T follicular helper cell (primary cell): ENCODE measurements at places on chromosomes 7 and 10.
A peak's percentile ranks its signal among the peaks of the same experiment; 100 is the strongest.

GRCh38 chr10:3239066-3239919, 66.7 kb upstream of the PITRM1 start:
- peak; percentile 61 for DNase-seq

- no peak for DNase-seq
Observed at GRCh38 chr10:45589868-45590267, 82.7 kb downstream of the ZFAND4 start.

GRCh38 chr10:5692461-5693358, 8.1 kb downstream of the TASOR2 start:
- peak; percentile 48 for DNase-seq

- DNase-seq, result no peak
Observed at GRCh38 chr7:146002431-146003078, 114.0 kb upstream of the CNTNAP2 start.

DNA sequence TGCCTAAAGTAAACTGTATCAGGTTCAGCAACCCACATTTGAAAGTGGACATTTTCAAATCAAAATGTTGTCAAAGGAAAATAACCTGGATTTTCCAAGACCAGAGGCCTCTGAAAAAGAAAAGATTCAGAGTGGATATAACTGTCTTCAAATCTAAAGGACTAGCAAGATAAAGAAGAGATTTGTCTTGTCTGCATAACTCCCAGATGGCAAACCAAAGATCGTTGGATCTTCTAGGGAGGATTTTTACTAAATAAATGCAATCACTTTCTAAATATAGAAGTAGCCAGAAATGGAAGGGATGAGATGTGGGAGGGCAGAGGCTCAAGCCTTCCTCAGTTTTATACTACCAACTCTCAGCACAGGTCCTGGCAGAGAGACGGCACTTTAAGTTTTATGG, 39.0 kb downstream of the CABCOCO1 start:
- no peak for DNase-seq

GRCh38 chr7:116356979-116357378, 142.6 kb upstream of the CAV2 start:
- no peak for DNase-seq

GRCh38 chr10:63651864-63652263, 130.7 kb downstream of the REEP3 start:
- no peak for DNase-seq

GRCh38 chr7:138000081-138000701, 1.7 kb downstream of the CREB3L2 start:
- DNase-seq, result no peak

- DNase-seq, result no peak
Observed at GRCh38 chr7:44484482-44485313, 5.8 kb downstream of the NUDCD3 start.

- DNase-seq, result no peak
Observed at GRCh38 chr7:81492240-81492639, 277.6 kb downstream of the HGF start.

- DNase-seq, result no peak
Observed at GRCh38 chr10:59814878-59815277, 61.6 kb upstream of the MRLN start.

DNA sequence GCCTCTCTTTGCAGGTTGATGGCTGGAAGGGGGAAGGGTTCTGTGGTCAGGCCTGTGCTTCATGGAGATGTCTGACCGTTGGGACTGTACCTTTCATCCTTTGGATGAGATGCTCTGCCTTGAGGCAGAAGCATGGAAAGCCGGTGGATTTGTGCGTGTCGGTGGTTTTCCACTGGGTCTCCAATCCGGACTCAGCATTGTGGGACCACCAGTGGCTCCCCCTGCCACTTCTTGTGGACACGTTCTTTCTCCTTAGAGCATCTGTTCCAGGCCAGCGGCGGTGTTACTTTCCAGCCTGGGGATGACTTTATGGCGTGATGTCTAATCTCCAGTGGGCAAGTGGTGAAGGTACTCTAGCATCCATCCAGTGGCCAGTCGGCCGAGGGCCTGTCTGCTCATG, 178.4 kb downstream of the MGMT start:
- DNase-seq, result no peak

DNA sequence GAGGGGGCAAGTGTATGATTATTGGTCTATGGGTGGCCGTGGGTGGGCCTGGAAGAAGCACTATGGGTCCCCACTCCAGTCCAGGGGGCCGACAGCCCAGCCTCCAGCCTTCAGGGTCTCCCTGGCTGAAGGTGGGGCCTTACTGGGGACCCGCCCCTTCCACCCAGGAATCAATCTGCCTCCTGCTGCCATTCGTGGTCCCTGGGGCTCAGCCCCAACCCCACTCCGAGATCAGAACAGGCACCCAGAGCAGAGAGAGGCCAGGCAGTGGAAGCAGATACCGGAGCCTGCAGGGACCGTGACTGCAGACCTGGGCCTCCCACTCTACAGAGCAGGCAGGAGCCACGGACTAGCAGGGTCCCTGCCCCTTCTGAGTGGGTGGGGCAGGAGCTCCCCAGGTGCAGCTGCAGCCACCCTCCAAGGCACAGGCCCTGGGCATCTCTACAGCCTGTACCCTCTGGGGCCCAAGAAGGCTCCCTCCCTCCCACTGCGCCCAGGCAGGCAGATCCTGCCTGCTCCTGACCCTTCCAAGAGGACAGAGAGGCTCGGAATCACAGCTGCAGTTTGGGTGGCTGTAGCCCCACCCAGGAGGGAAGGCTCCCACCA, 13.6 kb upstream of the FOXL3 start:
- DNase-seq, result no peak

DNA sequence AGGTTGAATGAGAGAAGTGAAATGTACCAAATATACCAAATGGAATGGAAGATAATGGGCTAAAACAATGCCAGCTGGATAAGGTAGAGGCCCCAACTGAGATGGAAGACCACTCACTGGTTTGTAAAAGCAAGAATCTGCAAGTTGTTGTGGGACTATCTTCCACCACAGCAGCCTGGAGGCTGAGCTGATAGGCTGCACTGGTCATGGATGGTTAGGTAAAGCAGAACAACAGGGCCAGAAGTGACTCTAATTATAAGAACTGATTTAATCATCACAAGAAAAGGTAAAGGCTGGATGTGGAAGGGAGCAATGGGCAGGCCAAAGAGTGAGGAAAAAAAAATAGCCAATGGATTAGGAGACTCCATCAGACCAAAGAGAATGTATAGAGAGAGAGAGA, 11.8 kb downstream of the TFEC start:
- DNase-seq, result no peak

DNA sequence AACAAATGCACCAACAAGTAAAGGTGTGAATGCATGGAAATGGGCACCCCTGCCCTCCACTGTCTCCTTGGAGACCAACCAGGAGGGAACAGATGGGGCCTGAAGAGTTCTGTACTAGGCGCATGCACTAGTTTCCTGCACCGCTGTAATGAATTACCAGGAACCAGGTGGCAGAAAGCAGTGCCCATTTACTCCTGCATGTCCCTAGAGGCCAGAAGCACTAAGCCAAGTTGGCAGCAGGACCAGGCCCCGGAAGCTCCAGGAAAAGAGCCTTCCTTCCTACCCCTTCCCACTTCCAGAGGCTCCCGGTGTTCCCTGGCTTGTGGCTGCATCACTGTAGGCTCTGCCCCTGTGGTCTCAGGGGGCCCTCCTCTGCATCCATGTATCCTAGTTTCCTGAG, 237.5 kb upstream of the PPP2R2D start:
- DNase-seq, result no peak

- DNase-seq, result no peak
Observed at GRCh38 chr7:77395626-77396025, 20.5 kb downstream of the GSAP start.

DNA sequence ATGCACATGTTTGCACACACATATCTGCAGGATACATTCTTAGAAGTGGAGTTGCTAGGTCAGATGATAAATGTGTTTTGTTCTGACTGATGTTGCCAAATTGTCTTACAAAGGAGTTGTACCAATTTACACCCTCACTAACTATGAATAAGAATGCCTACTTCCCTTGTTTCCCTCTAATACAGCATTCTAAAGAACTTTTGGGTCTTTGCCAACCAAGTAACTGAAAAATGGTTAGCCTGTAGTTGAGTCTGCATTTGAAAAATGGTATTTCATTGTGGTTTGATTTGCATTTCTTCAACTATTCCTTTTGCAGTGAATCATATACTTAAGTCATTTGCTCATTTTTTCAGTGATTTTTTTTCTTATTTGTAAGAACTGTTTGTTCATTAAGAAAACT, 48.4 kb downstream of the TMEM26 start:
- DNase-seq, result no peak

DNA sequence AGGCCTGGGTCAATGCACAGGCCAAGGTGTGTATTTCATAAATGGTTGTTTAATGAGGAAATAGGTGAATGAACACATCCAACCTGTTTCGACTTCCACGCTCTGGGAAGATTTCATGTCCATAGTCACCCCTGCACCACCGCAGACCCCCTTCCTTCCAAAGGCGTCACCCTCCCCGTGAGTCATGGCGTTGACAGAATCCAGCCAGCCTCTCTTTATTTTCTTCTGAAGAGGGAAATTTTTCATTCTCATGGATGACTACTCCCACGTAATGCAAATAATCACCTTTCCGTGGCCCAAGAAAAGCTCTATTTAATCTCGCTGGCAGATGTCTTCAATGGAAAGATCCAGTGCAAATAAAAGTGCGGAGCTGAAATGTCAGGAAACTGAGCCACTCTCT, 75.3 kb upstream of the FOXK1 start:
- no peak for DNase-seq

DNA sequence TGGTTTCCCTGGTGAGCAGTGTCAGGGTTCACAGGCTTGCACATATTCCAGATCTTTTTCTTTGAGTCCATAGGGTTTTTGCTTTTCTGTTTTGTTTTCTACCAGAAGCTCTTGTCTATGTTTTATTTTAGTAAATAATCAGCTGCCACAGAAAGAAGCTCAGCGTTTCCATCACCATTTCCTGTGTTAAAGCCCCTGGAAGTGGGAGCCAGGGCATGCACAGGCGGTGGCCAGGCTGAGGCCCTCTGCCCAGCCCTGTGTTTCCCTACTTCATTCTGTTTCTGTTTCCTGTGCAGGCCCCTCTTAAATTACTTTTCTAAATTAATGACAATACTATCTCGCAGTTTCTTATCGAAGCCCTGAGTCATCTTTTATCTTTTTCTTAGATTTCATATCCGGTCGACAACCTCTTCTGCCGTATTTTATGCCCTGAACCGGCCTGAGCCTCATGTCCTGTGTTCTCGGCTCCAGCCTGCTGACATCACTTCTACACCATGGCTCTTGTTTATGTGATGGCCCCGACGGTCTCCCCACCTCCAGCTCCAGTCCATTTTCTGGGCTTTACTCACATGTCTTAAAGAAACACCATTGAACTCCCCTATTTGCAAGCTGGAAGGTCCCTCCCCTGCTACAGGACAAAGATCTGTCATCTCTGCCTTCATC, 442.2 kb downstream of the TCERG1L start:
- no peak for DNase-seq

- peak; percentile 4 for DNase-seq
Observed at GRCh38 chr10:73413108-73413527, 740 bp downstream of the ANXA7 start.

- no peak for DNase-seq
Observed at GRCh38 chr10:3624367-3624766, 160.6 kb downstream of the KLF6 start.

GRCh38 chr10:67225226-67225625, 299.4 kb downstream of the LRRTM3 start:
- DNase-seq, result no peak

- DNase-seq, result no peak
Observed at GRCh38 chr10:24446739-24447138, 237.8 kb downstream of the KIAA1217 start.

- no peak for DNase-seq
Observed at GRCh38 chr10:28587270-28587969, 54.5 kb downstream of the WAC start.

DNA sequence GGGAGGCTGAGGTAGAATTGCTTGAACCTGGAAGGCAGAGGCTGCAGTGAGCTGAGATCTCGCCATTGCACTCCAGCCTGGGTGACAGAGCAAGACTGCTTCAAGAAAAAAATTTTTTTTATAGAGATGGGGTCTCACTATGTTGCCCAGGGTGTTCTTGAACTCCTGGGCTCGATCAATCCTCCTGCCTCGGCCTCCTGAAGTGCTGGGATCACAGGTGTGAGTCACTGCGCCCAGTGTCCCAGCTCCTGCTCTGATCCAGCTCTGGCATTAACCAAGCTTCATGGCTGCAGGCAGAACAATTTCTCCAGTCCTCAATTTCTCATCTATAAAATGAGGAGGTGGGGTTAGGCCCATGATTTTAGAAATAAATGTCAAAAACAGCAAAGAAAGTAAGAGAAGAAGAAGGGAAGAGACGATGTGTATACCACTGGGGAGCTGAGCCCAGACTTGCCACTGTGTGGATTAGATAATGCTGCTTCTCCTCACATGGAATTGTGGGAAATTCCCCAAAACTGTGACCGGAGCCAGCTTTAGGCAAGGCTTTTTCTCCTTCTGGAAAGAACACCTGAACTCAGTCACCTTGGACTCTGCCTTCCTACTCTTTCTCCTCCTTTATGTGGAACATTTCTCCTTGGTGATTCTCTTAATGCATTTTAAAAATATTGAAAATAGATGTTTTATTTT, 25.5 kb downstream of the IL15RA start:
- no peak for DNase-seq

DNA sequence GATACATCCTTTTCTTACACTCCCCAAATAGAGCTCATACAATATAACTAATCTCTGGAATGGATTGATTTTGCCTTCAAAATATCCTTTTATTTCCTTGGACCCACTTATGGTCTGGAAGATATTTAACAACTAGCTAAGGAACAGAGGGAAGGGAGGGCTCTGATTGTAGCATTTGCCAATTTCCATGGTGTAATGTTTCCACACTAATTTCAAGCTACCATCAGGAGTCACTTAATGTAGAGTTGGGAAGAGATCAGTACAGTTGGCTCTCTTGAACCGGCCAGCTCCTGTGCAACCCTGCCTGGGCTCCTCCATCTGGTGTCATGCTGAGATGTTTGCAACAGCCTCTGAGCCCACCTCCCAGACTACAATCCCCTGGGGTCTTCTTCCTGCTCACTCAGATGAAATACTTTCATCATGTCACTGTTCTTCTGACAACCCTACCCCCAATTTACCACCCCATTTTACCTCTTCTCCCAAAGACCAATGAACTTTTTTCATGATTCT, 8.0 kb upstream of the IL6 start:
- DNase-seq, result no peak

DNA sequence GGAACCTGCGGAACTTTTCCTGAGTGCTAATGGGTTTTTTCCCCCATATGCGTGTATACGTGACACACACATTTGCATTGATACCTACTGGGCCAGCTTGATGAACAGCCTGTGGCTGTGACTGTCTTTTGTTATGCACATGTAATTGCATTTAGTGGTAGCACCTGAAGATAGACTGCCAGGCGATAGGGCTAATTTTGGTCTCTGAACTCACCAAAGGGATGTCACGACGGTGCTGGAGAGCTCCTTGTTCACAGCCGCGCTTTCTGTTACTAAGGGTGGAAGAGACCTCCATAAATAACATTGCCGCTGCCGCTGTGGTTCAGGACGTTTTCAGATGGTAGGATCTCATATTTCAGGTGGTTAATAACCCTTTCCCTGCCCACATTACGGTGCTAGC, 133.2 kb downstream of the CAMK1D start:
- DNase-seq, result no peak

GRCh38 chr10:44925224-44925623, 14.1 kb downstream of the TMEM72 start:
- DNase-seq, result no peak
